ENCODE measurements at places on chromosomes 11 and 22.

DNA sequence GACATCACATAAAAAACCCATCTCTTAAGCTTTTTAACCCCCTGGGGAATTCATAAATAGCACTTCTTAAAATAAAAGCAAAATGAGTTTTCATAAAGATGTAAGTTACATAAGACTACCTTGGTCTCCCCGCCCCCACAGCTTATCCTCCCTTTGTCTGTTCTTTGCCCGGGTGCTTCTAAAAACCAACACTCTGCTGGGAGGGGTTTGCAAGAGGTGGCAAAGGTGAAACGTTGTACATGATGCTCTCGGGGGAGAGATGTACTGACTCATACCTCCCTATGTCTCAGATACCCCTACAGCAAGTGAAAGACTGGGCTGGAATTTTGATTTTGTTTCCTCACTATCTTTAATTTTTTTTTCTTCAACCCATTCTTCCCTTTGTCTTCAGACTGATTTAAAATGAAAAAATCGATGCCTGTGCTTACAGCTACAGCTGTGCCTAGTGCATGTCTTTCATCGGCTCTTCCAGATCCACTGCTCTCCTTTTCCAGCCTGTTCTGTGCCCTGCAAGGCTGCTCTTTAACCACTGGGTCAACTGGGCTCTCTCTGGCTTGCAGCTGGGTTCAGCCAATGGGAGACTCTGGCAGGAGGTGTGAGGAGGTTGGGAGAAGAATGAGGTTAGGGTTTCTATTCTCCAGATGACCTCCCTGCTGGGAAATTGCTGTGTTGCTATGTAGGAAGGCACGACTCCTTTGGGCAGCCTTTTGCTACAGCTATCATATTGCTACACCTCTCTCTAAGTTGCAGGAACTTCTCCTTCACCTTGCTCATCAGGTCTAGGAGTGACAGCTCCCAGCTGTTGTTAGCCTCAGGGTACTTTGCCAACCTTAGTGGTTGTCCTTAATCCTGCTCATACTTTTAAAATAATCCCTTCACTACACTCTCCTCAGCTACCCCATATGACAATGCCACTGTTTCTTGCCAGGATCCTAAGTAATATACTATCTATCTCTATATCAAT, 266.5 kb downstream of the TENM4 start:
- DNase-seq, result no peak

DNA sequence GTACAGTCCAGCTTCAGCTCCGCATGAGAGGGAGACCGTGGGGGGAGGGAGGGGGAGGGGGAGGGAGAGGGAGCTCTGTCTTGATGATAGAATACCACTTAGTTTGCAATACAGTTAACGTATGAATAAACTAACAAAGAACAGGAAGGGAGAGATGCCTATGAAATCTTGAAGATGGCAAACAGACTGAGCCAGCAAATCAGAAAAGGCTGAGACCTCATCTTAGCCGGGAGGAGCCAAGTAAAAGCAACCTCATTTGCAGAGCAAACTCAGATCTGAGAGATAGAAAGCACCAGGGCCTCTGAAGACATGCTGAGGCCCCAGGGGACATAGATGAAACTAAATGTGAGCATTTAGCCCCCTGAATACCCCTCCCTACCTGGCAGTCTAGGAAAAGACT, 23.0 kb downstream of the APLP2 start:
- no peak for DNase-seq

DNA sequence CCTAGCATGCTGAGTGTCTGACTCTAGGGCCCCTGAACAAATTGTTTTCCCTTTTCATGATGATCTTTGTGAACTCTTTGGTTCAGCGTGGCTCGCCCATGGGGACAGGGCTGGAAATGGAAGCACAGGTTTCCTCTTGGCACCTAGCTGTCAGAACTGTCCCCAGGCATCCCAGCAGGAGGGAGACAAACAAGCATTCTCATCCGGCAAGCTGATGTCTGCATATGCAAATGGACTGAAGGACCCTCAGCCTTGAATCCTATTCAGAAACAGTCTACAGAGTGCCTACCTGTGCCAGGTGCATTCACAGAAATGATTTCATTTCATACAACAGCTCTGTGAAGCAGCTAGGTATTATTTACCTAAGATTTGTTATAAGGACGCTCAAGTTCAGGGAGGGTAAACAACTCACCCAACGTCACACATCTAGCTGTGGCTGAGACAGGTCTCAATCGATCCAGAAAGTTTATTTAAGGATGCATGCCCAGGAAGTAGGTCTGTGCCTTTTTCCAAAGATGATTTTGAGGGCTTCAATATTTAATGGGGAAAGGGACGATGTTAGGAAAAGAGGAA, 176.4 kb downstream of the KIRREL3 start:
- DNase-seq, result no peak

GRCh38 chr11:33959855-33960400, 68.1 kb upstream of the LMO2 start:
- no peak for DNase-seq

DNA sequence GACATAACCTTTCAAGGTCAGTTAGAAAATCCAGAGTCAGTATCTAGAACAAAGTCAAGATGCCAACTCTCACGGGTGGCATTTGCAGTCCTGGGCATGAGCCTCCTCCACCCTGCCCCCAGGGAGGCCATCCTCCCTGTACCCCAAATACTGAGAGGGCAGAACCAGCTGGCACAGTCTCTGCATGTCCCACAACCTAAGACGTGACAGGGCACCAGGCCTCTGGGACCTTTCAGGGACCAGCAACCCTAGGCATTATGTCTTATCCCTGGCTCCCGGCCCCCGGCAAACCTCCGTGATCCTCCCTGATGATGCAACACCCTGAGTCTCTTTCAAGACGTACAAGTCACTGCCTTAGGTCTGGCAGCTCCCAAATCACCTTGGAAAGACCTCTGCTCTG, 2.0 kb downstream of the MB start:
- no peak for DNase-seq

- DNase-seq, result no peak
Measured at GRCh38 chr11:61442616-61443015, 12.7 kb downstream of the SDHAF2 start.

DNA sequence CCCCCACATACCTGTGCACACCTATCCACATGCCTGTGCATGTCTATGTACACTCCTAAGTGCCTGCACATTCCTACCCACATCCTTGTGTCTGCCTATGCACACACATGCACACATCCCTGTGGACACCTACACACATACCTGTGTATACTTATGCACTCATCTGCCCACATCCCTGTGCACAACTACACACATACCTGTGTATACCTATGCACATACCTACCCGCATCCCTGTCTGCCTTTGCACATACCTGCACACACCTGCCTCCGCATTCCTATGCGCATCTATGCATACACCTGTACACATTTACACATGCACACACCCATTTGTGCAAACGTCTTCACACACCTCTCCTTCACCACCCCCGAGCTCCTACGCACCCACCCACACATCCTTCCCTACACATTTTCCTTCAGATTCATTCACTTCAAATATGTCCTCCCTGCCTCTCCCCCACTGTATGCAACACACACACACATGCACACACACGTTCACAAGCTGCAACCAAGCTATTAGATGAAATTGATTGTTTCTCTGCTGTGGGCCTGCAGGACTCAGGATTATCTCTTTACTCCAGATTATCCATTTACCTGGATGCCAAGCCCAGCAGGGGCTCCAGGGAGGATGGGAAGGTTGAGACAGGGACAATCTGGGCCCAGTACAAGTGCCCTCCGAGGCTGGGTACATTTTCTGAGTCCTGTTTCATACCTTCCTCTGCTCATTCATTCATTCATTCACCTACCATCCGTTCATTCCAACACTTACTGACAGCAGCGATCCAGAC, 53.2 kb downstream of the TSPAN18 start:
- no peak for DNase-seq

GRCh38 chr11:85845124-85845631, 10.0 kb upstream of the CCDC83 start:
- DNase-seq, result no peak

- no peak for DNase-seq
Measured at GRCh38 chr22:48268293-48268692, 1505.8 kb downstream of the TBC1D22A start.

GRCh38 chr22:17878941-17879340, 104.7 kb upstream of the BID start:
- DNase-seq, result no peak

GRCh38 chr11:126834149-126834548, 166.4 kb downstream of the KIRREL3 start:
- DNase-seq, result no peak

GRCh38 chr11:115674176-115674936, 170.1 kb upstream of the CADM1 start:
- DNase-seq, result no peak

DNA sequence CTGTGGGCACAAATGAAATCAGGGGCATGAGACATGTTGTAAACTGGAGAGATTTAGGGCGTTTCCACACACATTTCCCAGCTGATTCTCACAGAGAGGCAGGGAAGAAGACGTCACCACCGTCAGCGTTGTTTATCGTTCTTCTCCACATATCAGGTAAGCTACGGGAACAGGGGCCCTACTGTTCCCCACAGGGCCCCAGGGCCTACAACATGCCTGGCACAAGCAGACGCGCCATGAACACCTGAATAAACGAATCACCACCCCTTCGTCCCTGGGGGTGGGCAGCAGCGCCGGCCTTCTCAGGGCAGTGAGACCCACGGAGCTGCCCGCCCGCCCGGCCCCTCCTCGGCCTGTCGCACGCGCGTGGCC, 342 bp downstream of the EFCAB6 start:
- DNase-seq, result no peak

DNA sequence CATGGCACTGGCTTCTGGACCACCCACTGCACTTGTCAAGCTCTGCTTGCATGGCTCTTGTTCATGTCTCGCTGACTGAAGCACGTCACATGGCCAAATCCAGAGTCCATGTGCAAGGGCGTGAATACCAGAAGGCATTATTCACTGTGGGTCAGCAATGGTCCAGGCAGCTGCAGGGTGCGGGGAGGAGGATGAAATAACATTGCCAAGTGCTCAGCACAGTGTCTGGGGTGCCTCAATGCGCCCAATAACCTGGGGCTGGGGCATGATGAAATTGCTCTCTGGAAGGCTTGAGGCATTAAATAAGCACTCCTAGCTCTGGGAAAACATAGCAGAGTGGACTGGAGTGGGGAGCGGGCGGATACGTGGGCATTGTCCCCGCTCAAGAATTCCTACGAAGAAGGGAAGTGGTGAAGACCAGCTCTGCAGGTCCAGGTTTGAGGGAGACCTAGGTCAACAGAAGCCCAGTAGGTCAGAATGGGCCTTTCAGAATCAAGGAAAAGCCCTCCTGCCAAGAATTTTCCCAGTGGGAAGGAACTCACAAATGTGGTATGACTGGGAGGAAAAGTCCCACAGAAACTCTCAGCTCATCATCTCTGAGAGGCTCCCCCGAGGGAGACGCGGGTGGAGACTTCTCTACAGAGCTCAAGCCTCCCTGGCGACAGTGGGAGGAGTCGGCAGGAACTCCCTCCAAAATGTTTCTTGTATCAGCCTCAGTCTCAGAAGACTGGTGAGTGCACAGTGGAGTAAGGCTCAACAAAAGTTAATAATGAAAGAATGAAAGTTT, 15.3 kb upstream of the ACCSL start:
- DNase-seq, result no peak

DNA sequence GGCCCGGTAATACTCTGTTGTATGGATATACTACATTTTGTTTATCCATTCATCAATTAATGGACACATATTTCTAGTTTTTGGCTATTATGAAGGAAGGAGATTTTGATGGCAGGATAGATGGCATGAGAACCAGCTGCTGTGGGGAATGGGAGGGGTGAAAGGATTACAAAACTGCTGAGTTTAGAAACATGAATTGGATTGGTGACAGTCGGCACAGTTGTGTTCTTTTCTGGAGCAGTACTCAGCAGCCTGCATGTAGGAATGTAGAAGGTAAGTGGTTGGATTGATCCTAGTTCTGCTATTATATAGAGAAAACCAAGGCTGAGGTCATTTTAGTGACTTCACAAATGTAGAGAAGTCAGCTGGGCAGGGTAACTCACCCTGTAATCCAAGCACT, 7.1 kb downstream of the PAAF1 start:
- no peak for DNase-seq

DNA sequence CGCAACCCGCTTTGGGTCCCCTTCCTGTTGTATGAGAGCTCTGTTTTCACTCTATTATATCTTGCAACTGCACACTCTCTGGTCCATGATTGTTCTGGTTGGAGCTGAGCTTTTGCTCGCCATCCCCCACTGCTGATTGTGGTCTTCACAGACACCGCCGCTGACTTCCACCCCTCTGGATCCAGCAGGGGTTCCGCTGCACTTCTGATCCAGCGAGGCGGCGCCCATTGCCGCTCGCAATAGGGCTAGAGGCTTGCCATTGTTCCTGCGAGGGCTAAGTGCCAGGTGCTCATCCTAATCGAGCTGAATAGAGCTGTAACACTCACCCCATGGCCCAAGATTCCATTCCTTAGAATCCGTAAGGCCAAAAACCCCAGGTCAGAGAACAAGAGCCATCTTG, 1905.8 kb upstream of the RAG2 start:
- no peak for DNase-seq

- DNase-seq, result no peak
Measured at GRCh38 chr22:26588729-26589366, 1.1 kb downstream of the TPST2 start.

DNA sequence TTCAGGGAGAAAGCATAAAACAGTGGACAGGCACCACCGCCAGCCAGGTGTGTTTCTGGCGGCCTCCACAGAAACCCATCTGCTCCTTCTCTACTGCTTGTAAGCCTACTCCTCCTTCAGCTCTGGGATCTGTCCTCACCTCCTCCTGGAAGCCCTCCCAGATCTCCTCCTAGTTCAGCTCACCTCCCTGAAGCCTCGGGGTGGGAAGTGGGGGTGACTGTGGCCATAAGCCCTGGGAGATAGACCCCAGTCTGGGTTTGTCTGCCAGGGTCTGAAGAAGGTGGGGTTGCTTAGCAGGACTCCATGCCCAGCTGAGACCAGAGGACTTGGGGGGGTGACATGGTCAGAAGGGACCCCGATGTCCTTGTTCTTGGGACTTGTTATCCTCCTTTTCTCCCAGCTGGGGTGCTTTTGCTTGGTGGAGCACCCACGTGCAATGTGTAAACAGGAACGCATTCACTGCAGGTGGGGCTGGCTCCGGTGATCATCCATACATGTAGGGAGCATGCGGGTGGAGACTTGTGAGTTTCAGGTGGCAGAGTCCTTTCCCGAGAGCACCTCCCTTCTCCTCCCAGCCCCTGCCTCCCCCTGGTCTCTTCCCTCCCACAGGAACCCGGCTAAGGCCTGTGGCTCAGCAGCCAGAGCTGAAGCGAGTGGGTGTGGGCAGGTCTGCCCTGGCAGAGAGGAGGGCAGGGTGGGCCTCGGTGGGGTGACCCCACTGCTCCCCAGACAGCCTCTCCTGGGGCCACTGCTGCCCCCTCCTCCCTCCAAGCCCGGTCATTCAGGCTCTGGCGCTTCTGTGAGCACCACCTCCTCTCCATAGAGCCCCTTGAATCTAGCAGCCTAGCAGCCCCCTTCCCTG, 25.9 kb downstream of the MRGPRG start:
- no peak for DNase-seq

GRCh38 chr22:29190051-29190450, 15.6 kb upstream of the EMID1 start:
- DNase-seq, result no peak
